Pancreas (tissue), 10 donors: ENCODE measurements at places on chromosomes 6 and 20.

DNA sequence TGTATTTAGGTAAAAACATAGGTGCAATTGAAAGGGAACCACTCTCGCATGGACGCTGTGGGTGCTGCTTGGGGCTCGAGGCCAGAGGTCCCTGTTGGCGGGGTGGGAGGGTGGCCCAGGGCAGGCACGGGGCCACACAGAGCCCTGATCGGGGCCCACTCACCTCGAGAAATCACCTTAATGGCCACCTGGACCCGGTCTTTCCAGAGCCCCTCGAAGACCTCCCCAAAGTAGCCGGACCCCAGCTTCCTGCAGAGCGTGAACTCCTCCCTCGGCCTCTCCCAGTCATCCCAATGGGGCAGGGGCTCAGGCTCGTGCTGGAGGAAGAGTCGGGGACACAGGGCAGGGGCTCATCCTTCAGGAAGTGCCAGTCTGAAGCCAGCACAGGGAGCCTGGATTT, 3.8 kb downstream of the PTK6 start:
- DNase-seq, result peak; percentile 26

DNA sequence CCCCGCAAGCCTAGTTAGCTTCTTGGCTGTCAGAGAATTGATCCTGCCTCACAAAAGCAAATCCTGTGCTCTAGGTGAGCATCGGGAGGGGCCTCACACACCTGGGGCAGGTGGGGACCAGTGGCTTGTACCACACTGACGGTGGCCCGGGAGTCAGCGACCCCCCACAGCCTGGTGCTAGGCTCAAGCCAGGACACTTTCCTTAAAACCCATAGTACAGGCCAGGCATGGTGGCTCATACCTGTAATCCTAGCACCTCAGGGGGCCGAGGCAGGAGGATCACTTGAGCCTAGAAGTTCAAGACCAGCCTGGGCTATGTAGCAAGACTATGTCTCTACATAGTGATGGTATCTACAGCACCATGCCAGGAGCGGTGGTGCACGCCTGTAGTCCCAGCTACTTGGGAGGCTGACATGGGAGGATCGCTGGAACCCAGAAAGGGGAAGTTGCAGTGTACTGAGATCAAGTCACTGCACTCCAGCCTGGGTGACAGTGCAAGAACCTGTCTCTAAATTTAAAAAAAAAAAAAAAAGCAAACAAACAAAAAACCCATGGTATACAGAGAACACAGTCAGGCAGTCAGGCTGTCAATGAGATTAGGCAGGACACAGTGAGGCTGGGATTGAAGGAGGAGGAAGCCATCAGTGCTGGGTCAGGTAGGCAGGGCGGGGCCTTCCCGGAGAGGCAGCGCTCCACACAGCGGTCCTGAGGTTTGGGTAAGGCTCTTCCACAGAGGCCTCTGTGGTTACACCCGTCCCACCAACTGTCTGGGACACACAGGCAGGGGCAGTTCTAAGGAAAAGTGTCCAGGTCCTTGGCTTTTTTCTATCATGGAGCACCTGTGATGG, 41.3 kb downstream of the SYNJ2 start:
- DNase-seq, result no peak

DNA sequence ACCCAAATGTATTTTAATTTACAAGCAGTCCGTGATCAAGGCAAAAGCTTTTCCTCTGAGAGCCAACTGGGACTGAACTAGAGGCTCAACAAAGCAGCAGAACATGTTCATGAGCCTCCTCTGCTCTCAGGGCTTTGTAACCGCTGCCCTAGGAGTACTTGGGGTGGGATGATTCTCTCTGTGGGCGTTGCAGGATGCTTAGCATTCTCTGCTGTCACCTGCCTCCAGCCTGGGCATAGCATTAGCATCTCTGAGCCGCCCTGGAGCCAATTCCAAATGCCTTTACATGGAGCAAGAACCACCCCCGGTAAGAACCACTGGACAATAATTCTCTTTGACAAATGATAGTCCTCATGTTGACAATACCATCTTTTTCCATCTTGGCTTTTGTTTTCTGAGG, 237.6 kb upstream of the CDH4 start:
- no peak for DNase-seq

DNA sequence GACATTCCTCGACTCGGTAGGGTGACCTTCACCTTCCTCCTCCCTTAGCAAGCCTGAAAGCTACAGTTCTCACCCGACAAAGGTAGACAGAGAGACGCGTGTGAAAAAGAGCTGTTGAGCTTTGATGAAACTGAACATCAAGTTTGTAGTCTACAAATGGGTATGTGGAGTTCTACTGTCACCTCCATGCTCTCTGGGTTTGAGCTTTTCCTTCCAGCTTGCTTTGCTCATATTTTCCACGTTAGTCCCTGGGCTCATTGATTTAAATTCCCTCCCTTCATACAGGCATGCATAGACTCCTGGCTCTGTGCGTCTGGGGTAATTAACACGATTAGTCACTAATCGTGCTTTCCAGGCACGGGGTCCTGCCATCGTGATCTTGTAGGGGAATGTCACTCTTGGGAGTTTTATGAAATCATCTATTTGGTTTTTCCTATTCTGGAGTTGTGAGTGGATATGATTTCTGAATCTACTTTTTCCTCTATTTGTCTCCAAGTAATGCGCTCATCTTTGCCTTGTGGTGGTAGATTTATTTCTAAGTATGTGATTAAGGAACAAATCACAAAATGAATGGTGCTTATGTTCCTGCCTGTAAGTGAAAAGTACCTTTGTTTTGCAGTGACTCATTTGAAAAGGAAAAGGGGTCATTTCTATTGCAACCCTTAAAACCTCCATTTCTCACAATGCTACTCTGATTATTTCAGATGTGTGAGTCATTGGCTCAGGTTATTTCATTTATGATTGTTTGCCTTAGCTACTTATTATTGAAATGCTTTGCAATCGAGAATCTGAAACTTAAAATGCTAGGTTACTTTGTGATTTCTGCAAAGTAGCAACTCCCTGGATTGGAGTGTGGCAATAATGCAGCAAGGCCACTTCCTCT, 154.6 kb downstream of the ZDHHC14 start:
- no peak for DNase-seq

DNA sequence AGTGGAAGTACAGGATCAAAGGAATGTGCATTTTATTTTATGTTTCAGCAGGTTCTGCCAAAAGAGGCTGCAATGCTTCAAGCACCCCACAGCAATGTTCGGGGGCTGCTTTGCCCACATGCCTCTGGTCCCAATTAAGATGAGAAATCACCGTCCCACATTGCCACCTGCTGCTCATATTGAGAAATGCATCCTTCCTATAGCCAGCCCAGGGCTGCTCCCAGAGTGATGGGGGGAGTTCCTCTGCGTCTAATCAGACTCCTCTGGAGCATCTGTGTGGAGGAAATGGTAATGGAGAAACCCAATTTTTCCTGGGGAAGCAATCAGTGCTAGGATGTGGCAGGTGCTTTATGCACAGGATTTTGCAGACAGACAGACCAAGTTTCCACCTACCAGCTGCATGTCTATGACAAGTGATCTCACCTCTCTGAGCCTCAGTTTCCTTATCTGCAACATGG, 33.7 kb downstream of the PTGIS start:
- DNase-seq, result no peak

- no peak for DNase-seq
These were observed 89.6 kb upstream of the SLC35F1 start for GRCh38 chr6:117817499-117817898.

DNA sequence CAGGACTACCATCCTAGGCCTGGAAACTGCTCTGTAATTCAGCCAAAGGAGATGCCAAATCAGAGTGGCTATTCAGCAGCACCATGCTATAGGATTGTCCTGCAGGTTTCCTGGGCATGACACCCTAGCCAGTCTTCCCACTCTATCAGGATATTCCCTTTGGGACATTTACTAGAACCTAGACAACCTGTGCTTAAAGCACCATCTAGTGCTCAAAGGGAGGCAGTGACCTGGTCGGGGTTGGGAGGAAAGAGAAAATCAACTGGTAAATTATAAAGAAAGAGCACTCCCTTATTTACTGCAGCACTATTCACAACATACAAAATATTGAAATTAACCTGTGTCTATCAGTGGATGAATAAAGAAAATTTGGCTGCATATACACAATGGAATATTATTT, 67.2 kb upstream of the SMLR1 start:
- DNase-seq, result no peak

- no peak for DNase-seq
These were observed 104.1 kb downstream of the HDGFL1 start for GRCh38 chr6:22673474-22673873.

DNA sequence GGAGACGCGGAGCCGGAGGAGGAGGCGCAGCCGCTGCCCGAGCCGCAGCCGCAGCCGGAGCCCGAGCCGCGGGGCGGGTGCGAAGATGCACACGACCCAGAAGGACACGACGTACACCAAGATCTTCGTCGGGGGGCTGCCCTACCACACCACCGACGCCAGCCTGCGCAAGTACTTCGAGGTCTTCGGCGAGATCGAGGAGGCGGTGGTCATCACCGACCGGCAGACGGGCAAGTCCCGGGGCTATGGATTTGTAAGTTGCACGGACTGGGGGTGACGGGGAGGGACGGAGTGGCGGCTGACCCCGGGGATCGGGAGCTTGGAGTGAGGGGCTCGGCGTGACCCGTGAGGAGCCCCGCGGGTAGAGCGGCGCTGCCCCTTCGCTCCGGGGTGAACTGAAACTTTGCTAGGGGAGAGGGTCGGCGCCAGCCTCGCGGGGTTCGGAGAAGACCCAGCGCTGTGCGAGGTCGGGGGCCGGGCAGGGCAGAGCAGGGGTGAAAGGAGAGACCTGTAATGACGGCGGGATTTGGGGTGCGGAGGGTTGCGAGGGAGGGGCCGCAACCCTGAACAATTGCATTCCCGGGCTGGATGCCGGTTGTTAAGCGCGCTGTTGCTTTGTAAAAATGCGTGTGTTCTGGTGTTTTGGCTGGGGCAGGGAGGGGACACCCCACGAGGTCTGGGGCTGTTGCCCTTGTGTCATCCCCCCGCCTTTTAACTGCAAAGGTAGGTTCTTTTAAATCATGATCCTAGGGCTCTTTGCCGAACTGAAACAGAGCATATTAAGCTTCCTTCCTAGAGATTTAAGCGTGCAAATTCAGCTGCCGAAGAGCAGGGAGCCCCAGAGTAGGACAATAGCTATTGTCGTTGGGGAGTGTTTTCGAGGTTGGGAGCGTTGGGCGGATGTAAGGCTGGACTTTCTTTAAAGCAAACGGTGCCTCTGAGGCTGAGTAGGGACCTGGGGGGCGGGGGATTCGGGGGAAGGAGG, 628 bp downstream of the RBM24 start:
- DNase-seq, result peak; percentile 68

DNA sequence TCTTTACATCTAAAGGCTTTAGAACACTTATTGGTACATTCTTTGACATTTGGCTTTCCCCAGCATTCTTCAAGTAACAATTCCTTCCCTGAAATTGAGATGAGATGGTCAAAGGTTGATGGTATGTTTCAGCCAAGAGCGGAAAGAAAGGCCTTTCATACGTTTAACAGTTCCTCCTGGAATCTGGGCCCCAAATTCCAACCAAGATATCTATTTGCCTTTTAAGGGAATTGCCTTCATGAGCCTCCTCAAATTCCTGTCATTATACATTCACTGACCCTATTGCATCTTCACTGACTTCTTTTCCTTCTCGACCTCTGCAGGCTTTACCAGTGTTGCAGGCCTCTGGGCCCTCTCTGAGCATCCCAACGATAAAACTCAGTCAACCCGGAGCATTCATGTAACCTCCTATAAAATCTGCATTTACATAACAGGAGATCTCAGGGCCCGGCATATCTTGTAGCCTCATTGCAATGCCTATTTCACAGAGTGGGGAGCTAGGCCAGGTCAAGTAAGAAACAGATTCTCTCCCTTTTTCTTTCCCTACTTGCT, 18.3 kb upstream of the WFDC9 start:
- DNase-seq, result no peak

GRCh38 chr20:53625311-53626129, 31.9 kb upstream of the ZNF217 start:
- no peak for DNase-seq
